ENCODE measurements at places on chromosomes 7 and 10.

GRCh38 chr7:45582868-45583277 lies 8.7 kb downstream of the ADCY1 start:
- DNase-seq: no peak

- no peak for DNase-seq
These were observed 14.9 kb upstream of the PLEKHS1 start for GRCh38 chr10:113736576-113736975.

GRCh38 chr7:158248816-158249215 lies 338.8 kb downstream of the PTPRN2 start:
- DNase-seq: no peak

DNA sequence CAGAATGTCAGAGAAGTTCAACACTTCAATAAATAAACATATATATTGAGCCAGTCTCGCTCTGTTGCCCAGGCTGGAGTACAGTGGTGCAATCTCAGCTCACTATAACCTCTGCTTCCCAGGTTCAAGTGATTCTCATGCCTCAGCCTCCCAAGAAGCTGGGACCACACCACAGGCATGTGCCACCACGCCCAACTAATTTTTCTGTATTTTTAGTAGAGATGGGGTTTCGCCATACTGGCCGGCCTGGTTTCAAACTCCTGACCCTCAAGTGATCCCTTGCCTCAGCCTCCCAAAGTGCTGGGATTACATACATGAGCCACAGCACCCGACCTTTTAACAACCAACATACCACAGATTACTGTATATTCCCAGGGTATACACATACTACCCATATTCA lies 134.2 kb downstream of the JMJD1C start:
- DNase-seq: no peak

GRCh38 chr7:46286356-46286755 lies 365.3 kb upstream of the IGFBP3 start:
- no peak for DNase-seq

GRCh38 chr7:6167004-6167551 lies 105.3 kb downstream of the CYTH3 start:
- no peak for DNase-seq

Data from activated CD4-positive, alpha-beta T cell treated with anti-CD3 and anti-CD28 coated beads, Interleukin-2, Interleukin-4, amounts not matched to agents 100 ng/mL and 50 ng/mL, durations not matched to agents 16 hours and 8 hours (primary cell).